ENCODE measurements at places on chromosomes 16 and 17.

DNA sequence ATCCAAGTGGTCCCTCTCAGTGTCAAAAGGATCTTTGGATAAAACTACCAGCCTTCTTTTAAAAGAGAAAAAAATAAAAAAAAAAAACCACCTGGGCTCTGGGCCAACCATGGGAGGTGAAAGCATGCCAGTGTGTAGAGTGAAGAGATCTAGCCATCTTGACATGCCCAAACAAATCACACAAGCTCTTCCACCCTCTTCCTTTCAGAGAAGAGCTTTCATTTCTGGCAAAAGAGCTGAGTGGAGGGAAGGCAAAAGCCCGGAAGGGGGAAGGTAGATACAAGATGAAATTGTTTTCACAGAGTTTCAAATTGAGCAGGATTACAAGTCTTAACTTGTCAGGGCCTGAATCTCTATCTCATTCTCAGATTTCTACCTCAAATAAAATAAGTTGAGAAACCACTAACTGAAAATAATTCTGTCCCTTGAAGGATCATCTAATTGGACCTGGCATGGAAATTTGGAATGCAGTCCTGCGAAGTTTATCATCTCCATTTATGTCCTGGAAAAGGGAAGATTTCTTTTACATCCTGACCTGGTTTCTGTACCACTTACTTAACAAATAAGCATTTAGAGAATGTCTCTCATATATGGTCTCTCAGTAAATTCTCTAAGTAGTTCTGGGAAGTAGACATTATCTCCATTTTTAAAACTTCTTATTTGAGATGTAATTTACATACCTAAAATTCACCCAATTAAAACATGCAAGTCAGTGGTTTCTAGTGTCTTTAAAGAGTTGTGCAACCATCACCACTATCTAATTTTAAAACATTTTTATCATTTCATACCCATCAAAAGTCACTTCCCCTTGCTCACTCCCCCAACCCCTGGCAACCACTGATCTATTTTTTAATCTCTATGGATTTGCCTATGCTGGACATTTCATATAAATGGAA, 93.7 kb downstream of the TANGO6 start:
- DNase-seq: peak; percentile 39

- peak; percentile 2 for DNase-seq
Observed at GRCh38 chr16:9258423-9259051, 167.1 kb downstream of the HAPSTR1 start.

GRCh38 chr17:50476545-50477315, 1.9 kb upstream of the RSAD1 start:
- no peak for DNase-seq

- no peak for DNase-seq
Observed at GRCh38 chr16:668519-669171, 713 bp downstream of the RHOT2 start.

DNA sequence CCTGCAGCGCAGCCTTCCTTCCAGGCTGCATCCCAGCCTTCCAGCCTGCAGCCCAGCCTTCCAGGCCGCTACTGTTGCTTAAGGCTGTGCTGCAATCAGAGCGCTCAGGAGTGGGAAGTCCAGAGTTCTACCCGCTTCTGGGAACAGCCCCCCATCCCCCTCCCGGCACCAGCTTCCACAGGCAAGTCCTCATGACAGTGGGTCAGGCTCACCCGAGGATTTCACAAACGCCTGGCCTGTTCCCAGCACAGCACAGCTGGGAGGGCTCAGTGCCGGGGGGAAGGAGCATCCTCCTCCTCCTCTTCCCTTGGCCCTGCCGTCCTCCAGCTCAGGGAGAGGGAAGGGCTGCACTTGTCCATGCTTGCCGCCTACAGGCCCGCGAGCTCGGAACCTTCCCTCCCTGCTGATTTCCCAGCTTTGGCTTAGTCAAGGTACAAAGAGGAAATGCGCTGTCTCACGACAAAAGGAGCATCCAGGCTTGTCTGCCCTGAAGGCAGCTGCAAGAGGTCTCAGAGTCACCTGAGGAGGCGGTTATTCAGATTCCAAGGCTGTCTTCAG, 8.3 kb downstream of the SOCS3 start:
- peak; percentile 91 for DNase-seq

DNA sequence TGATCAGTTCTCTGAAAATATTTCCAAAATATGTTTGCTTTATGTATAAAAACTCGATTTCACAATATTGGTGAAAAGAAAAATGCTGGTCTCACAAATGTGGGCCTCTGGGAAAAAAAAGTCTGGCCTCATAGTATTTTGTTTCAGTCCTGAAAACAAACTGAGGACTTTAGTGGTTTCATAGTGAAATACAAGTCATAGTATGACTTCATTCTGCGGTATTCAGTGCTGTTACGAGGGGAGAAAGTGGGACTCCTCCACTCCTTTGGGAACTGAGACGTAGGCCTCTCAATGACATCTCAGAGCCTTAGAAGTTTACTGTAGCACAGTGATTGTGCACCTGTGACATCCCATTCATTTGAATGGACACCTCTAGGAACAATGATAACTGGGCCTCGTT, 56.0 kb downstream of the CYB561 start:
- no peak for DNase-seq

DNA sequence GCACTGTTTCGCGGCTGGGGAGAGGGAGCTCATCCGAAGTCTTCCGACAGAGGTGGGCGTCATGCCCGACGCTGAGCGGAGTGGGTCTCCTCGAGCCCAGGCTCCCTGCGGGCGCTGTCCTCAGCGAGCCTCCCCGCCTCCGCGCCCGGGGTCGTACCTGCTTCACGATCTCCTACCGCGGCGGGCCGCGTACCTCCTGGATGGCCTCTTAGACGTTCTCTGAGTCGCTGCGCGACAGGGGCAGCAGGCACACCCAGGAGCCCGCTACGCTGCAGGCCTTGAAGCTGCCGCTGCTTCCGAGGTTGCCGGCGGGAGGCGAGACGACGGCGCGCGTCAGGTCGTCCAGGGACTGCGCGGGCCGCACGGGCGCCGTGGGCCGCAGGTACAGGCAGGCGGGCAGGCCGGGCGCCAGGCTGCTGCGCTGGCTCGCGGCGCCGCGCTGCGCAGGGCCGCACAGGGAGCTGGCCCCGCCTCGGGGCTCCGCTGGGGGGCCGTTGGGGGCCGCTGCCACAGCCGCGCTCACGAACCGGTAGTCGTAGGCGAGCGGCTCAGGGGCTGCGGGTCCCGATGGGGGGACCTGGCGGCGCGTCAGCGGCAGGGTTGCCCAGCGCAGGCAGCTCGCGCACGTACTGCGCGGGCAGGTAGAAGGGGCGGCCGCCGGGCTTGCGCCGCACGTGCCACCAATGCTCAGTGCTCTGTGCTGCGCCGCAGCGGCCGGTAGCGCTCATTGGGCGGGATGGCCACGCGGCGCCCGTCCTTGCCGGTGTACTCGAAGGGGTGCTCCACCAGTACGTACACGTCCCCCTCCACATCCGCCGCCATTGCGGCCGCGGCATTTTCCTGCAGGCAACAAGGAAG, 116.4 kb upstream of the SMURF2 start:
- no peak for DNase-seq

- DNase-seq: no peak
Observed at GRCh38 chr17:3189961-3190360, 7.4 kb upstream of the OR1A2 start.

DNA sequence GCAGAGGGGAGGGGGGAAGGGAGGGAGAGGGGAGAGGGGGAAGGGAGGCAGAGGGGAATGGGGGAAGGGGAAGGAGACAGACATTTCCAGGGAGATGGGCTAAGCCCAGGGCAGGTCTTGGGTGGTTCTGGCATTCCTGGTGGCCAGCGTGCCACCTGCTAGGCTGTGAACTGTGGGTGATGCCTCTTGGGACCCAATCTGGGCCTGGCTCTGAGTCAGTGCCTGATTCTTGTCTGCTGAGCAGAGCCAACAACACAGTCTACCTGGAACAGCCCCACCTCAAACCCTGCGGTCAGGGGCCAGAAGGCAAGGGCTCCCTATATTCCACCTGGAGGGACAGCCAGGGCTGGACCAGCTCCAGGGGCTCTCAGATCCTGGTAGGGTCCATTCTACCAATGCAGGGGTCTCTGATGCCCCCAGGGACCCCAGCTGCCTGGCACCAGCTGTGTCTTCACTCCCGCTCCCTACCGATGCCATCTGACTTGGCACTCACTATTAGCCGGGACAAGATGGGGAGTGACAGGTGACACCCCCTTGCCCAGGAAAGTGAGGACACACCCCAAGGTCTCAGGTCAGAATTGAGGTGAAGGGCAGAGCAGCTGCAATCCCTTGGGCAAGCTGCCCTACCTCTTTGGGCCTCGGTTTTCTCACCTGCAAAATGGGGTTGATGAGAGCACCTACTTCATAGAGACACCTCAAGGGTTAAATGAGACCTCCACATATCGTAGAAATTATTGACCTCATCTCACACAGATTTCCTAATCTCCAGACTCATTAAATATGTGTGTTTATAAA, 87.2 kb downstream of the LITAF start:
- DNase-seq: no peak

- DNase-seq: no peak
Observed at GRCh38 chr16:77396461-77396860, 38.4 kb downstream of the ADAMTS18 start.

- peak; percentile 20 for DNase-seq
Observed at GRCh38 chr17:38425744-38426143, 2.5 kb upstream of the ARHGAP23 start.

GRCh38 chr16:72937916-72938794, 109.8 kb downstream of the ZFHX3 start:
- no peak for DNase-seq

- no peak for DNase-seq
Observed at GRCh38 chr16:27952811-27953210, 110.7 kb downstream of the GSG1L start.

GRCh38 chr16:1823821-1824220, 2.8 kb downstream of the HAGH start:
- peak; percentile 34 for DNase-seq

DNA sequence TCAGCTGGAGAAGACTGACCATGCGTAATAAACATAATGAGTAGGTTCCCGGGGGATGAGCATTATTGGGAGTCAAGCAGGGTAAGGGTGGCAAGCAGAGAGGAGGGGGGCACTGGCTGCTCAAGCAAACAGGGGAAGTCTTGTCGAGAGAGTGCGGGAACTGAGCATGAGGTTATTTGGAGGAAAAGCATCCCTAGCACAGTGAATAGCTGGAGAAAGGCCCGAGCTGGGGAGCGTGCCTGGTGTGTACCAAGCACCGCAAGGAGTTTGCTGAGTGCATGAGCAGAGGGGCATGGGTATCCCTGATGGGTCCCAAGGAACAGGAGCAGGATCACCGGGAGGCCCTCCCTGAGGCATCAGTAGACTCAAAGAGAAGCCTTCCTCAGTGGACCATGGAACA, 17.2 kb downstream of the CYTH1 start:
- no peak for DNase-seq

DNA sequence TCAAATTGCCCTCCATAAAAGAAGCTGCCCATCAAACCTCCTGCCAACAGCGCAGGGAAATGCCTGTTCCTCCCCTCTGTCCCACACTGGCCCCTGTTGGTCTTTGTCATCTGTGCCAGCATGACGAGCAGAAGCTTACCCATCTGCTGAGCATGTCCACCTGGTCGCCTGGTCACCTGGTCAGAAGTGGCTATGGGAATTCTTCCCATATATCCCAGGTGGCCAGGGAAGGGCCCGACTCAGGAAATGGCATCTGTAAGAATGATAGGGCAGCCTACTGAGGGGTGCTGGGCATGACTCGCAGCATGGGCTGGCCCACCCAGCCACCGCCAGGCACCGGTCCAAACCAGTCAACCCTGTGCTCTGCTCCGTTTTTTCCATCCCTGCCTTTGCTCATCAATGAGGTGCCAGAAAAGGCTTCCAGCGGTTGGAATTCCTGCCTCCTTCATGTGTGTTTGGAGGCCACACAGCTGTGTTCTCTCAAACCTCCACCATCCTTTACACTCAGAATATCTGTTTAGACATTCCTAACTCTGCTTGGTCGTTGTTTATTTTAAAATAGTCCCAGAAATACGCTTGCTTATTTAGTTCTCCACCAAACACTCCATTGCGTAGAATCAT, 145.2 kb downstream of the CLEC16A start:
- DNase-seq: peak; percentile 46

DNA sequence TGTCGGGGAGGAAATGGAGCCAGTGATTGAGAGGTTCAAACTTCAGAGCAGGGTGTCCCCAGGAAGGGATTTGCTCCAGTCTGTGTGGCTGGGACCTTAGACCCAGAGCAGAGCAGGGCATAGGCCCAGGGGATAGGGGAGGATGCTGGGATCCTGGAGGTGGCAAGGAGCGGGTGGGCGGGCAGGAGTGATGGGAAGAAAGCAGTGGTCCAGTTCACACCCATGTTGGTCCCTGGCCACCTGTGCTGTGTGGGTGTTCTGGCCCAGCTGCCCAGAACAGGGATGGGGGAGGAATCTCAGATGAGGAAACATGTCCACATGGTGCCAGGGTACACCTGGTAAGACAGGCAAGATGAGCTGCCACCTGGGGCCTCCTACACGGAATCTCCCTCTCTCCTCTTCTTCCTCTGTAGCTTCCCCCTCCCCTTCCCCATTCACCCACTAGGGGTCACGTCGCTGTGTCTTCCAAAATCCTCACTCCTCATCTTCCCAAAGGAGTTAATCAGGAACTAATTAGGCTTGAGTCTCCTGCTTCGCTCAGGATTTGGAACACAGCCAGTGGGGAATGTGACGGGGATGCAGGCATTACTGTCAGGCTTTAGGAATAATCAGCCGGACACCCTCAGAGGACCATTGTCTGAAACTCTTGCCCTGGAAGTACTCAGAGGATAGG, 2.3 kb downstream of the BEAN1 start:
- DNase-seq: no peak

DNA sequence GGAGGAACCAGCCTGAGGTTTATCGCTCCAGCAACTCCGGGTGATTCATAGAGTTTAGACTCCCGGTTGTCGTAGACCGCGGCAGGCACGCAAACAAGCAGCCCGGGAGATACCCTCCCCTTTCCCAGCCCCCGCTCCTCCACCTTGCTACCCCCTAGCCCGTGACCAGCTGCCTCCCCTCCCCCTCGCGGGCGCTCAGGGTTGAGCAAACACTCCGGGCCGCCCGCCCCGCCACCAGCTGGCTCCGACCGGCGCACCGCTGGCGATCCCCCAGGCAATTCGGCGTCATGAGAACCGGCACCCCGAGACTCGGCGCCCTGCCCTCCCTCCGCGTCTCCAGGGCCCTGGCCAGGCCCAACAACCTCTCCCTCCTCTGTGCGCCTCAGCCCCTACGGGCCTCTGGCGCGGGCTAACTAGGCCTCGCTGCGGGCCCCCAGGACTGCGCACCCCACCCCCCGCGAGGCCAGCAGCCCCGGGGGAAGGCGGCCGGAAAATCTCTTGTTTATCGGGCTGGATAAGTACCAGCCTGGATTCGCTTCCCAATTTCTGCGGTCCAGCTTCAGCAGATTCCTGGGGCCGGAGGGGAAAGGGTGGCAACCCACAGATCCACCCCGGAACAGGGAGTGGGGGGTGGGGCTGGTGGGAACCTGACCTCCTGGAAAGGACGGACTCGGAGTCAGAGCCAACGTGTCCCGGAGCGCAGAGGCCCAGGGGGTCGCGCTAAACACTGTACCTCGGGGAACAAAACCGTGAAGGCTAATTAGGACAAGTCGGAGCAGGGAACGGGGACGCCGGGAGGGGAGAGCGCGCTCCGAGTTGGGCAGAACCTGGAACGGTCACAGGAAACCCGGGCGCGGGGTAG, 951 bp upstream of the GPRC5C start:
- peak; percentile 82 for DNase-seq

All from astrocyte (in vitro differentiated cells and primary cell).